ENCODE measurements at places on chromosomes 7 and 10.
A peak's percentile ranks its signal among the peaks of the same experiment; 100 is the strongest.

- no peak for DNase-seq
Measured at GRCh38 chr10:127195571-127196281, 665 bp downstream of the INSYN2A start.

DNA sequence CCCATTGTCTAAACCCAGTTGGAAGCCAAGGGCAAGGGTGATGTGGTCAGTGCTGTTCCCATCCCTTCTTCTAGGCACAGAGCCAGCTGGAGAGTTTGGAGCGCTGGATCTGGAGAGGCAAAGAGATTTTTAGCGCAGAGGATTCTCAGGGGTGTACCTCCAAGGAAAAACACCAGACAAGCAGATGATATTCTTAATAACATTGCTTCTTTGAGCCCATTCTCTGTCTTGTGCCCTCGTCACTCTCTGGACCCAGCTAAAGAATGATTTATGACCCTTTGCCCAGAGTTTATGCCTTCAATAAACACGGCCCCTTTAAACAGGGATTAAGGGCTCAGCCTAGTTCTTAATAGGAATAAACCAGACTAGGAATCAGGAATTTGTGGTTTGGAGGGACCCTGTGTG is 4.7 kb upstream of the HIP1 start:
- no peak for DNase-seq

- DNase-seq, result peak; percentile 29
Measured at GRCh38 chr10:14879124-14879927, 660 bp downstream of the SUV39H2 start.

GRCh38 chr10:84424731-84425167 is 96.4 kb downstream of the CCSER2 start:
- no peak for DNase-seq

DNA sequence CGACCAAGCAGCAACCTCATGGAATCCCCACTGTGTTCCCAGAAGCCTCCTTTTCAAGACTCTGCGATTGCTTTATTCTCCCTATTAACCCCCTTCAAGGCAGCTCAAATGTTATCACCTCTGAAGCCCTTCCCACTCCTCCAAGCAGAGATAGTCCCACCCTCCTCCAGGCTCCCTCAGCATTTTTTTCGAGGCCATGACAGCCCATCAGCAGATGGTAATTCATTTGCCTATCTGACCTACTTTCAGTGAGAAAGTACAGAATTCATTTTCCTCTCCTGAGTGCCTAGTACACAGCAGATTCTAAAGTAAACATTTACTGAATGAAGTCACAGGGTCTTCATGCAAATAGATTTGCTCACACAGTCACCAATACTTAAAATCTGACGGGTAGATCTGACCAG is 47.8 kb downstream of the HERPUD2 start:
- DNase-seq, result no peak

GRCh38 chr10:76229341-76229740 is 797.9 kb downstream of the LRMDA start:
- DNase-seq, result no peak

DNA sequence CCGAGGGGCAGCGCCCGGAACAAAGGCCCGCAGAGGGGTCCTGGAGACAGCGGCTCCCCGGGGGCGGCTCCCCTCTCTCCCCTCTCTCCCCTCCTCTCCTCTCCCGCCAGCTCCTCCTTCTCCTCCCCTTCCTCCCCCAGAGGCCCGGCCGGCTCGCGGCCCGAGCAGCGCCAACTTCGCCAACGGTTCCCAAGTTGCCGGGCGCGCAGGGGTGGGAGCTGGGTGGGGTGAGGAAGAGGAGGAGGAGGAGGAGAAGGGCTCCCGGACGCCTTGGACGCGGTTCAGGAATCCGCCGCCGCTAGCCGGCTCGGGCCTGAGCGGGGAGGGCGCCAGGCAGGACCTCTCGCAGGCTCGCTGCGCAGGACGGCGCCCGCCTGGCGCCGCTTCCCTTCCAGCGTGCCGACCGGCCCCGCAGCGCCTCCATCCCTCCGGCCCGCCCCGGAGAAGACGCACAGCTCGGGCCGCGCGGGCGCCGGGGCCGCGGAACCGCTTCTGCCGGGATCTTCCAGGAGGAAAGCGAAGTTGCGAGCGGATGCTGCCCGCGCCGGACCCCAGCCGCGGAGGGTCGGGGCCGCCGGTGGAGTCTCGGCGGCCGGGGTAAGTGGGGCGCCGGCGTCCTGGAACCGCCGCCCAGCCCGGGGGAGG is at the start of gene CHST3:
CHST3 (plus strand) TSS at position 298 of the 645 bp plus-strand sequence. CDS start 41,448 bp downstream, outside the sequence.
- DNase-seq, result peak; percentile 62

DNA sequence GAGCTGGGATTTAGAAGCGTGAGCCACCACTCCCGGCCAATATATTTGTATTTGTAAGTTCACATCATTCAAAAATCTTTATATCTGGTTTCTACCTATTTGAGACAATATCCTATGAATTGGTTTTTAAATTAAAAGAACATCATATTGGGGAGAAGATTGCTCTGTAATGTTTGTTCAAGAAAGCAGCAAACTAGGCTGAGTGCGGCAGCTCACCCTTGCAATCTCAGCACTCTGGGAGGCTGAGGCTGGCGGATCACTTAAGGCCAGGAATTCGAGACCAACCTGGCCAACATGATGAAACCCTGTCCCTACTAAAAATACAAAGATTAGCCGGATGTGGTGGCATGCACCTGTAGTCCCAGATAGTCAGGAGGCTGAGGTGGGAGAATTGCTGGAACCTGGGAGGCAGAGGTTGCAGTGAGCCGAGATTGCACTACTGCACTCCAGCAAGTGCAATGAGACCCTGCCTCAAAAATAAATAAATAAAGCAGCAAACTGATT is 9.4 kb downstream of the NIPSNAP2 start:
- DNase-seq, result no peak

GRCh38 chr7:130721486-130722277 is 12.3 kb downstream of the KLF14 start:
- DNase-seq, result peak; percentile 79

DNA sequence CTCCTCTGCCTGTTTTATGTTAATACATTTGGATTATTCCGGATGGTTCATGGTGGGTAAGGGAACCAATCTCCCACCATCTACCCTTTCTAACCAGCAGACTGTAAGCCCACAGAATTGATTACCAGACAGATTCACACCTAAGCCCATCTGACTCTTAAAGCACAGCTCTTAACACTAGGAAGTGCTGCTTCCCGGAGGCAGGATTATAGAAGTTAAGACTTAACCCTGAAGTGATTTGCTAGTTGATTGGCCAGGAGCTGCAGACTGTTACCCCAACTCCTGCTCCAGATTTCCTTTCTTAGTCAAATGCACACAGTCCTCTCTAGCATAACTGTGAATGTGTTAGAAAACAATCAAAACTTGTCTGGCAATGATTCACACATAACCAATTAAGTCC is 221.7 kb downstream of the CDK14 start:
- DNase-seq, result no peak

DNA sequence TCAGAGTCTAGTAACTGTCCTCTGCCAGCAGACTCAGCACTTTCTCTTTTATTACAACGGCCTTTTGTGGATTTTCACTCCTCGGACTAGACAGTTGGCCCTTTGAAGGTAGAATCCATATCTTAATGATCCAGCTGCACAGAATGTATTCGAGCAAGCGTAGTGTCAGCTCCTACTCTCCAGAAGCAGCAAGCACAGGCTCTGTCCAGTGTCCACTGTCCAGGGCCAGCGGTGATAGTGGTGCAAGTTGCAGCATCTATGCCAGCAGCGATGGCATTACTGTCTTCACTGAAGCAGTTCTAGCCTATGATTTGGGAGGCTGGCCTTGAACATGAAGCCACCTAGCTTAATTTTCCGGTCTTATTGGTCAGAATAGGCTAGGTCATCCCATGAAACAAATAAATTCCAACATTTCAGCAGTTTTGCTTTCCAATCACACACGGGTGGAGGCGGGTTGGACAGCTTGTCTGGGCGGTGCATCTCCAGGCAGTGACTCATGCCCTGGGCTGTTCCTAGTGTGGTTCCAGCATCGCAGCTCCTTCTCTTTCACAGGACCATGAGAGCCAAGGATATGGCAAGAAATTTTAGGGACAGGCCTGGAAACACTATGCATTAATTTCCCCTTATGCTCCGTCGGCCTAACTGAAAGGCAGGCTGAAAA is 108.6 kb upstream of the KCNMA1 start:
- DNase-seq, result no peak

GRCh38 chr7:8291397-8292141 is 29.6 kb upstream of the ICA1 start:
- DNase-seq, result peak; percentile 76

DNA sequence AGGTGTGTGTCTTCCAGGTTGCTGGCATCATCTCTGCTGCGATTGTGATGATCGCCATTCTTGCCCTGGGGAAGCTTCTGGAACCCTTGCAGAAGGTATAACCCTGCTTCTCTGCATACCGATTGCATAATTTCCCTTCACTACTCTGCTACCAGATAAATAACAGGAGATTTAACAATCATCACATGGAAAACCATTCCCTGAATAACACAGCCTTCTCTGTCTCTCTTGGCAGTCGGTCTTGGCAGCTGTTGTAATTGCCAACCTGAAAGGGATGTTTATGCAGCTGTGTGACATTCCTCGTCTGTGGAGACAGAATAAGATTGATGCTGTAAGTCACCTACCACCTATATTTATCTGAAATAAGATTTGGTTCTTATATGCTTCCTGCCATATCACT is 33.8 kb downstream of the SLC26A4 start:
- DNase-seq, result no peak

GRCh38 chr7:40714363-40715052 is 579.7 kb downstream of the SUGCT start:
- no peak for DNase-seq

- DNase-seq, result no peak
Measured at GRCh38 chr7:105191331-105191730, 177.3 kb downstream of the KMT2E start.

DNA sequence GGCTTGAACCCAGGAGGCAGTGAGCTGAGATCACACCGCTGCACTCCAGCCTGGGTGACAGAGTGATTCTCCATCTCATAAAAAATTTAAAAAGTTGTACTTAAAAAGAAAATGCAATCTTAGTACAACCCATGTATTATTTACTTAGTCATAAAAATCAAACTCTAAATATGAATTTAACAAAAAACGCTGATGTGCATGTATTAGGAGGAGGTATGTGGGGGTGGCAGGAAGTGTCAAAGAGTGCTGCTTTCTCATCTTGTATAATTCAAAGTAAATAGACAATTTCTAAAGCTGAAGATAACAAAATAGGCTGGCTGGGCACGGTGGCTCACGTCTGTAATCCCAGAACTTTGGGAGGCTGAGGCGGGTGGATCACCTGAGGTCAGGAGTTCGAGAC is 81.0 kb upstream of the NRBF2 start:
- DNase-seq, result no peak

- no peak for DNase-seq
Measured at GRCh38 chr7:144575456-144575855, 172.0 kb upstream of the NOBOX start.

DNA sequence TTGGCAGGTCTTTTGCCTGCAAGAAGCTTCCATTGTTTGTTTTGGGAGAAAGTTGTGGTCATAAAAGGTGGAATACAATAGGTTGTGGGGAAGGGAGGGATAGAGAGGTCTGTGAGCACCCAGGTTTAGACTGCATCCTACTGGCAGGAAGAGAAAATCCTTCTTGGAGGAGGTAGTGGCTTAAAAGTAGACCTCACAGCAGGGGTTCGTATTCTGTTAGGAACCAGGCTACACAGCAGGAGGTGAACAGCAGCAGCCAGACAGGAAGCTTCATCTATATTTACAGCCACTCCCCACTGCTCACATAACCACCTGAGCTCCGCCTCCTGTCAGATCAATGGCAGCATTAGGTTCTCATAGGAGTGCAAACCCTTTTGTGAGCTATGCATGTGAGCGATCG is 245.3 kb downstream of the NSUN6 start:
- no peak for DNase-seq

- no peak for DNase-seq
Measured at GRCh38 chr10:7906128-7906527, 87.8 kb downstream of the TAF3 start.

DNA sequence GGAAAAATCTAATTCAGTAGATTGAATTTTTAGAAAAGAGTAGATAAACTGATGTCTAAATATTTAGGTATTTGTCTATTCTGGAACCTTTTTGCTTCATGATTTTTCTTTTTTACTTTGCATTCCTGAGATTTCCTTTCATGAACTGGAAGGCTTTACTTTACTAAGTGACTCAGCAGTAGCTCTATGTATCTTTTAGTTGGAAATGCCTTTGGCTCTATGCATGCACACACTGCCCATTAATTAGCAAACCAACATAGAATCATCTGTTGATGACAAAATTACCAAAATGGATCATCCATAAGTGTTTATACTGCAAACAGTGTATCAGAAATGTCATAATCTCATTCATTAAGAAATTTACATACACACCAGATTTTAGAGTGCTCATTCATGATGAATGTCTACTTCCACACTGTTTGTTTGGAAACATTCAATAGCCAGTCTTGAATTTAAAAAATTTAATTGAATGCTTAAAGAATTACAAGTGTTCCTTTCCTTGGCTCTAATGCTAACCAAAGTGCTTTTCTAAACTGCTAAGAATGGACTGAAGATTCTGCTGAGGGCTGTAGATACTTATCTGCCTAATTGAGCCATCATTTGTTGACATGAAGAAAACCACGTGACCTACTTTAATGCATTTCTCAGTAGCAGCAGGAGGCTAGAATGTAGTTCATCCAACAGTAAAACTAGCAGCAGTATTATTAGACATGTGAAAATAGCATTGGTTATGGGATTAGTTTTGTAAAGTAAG is 282.0 kb downstream of the ADK start:
- DNase-seq, result no peak

DNA sequence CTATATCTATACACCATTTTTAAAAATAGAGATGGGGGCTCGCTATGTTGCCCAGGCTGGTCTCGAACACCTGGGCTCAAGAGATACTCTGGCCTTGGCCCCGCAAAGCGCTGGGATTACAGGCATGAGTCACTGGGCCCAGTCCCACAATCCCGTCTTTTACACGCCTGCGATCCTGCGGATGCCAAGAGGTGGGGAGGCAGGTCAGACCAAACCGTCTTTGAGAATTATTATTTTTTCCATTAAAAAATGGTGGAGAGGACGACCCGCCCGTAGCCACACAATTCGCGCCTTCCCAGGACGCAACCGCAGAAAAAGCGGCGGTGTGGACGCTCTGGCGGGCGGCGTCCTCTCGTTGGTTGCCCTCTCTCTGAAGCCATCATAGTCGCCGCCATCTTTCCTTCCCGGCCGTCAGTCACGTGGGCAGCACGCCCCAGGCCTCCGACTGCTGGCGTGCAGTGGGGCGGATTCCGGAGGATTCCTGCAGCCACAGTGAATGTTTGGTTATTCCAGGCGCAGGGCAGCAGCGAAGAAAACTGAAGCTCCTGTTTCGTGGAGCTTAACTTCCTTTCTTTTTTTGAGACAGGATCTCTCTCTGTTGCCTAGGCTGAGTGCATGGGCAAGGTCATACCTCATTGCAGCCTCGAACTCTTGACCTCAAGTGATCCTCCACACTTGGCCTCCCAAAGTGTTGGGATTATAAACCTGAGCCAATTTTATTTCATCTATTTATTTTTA is 9.9 kb upstream of the EPHB4 start:
- peak; percentile 82 for DNase-seq

DNA sequence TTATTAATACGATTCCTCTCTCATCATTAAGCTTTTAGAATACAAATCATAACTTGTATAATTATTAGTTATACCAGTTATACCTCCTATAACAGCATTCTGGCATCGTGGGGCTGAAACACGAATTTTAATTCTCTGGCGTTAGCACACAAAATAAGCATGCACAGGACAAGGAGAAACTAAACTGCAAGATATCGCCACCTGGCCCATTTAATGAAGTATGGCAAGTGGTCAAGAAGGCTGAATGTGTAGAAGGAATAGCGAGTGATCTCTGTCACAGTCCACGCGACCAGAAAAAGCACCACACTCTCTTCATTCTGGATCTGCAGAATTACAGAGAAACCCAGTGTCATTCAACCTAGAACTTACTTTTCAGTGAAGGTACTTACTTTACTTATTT is 18.1 kb downstream of the HACD1 start:
- no peak for DNase-seq

- DNase-seq, result no peak
Measured at GRCh38 chr7:36496576-36496975, 106.9 kb downstream of the ANLN start.
